NCI-H1105 treated with DMSO at 0.1 percent for 48 hours (cell line): ENCODE measurements at places on chromosomes 6 and 20.

DNA sequence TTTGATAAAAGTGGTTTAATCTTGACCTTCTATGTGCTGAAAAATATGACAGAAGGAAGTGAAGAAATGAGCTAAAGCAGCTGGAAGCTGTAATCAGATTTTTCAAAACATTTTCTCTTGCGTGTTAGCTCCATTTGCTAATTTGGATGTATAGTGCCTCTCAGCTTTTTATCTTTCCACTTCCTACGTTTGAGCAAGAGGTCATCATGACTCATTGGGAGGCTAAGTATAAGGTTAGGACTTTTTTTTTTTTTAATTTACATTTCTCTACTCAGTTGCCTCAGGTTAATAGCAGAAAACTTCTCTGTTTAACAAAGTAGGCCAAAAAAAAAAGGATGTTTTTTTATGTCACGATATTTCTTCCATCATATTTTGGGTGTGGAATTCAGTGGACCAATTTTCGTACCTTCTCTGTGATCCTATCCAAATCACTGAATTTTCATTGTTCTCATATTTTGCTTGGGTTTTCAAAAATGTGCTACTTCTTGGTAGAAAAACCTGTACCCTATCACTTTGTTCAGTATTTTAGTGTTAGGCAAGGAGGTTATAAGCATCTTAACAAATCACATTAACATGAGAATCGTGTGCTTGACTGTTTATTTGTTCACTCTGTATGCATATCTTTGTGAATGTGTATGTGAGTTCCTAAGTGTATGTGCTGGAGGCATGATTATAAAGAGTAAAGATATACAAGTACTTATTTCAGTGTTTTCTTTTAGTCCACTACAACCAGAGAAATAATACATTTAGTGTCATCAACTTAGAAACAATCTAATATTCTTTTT lies 1028.3 kb upstream of the EYS start:
- DNase-seq: no peak

DNA sequence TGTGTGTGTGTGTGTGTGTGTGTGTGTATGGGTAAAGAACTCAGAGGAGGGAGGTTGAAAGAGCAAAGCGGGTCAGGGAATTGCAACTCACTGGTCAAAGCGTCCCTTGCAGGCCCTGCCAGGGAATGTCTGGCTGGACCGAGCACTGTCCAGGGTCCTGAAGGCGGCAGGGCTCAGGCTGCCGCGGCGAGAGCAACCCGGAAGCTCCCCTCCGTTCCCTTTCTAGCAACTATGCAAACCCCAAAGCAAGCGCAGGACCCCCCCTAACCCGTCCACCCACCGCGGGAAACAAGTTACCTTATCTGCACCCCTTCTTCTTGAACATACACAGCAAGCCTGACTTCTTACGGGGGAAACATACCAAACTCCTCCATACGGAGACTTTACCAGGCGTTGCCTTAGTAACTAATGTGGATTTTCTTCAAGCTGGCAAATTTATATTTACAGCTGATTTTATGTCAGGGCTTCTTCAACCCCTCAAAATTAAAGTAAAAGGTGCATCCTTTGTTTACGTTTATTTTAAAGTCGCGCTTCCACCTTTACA lies 538 bp upstream of the GRM1 start:
- no peak for DNase-seq

DNA sequence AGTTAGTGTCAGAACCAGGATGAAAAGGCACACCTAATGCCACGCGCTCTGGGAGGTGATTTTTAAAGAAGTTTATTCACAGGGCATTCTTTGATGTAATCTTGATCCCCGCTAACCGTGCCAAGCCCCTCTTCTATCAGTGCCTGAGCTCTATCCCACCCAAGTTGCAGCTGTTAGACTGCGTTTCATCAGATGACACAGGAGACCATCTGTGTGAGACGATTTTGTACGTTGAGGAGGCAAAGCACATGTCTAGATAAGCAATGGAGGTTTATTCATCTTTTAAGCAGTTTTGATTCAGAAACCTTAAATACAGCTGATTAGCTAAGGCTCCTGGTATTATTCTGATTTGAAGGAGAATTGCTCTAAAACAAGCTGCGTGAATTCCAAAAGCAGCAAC lies 18.6 kb downstream of the RNASET2 start:
- DNase-seq: no peak

DNA sequence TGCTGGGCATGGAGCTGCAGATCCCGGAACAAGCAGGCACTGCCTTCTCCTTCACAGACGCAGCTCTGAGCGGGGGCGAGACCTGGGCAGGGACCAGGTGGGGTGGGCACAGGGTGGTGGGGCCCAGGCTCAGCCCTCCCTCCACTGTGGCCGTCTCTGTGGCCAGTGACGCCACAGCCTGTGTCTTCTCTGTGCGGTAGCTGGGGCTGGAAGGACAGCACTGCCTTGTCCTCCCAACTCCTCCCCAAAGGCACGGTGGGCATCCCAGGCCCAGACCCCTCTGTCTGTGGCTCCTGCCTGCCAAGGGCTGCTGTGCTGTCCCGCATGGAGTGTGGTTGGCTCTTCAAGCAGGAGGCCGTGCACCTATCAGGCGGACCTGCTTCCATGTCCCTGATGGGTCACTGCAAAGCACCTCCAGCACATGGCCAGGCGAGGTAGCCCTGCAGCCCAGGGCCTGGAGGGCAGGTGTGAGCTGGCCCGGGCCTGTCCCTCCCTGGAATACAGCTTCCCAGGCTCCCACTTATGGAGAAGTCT lies 14.8 kb upstream of the TNFRSF6B start:
- no peak for DNase-seq

- DNase-seq: no peak
Measured at GRCh38 chr6:134117409-134117808, 65.0 kb upstream of the SLC2A12 start.

GRCh38 chr20:19992996-19993908 lies 23.9 kb upstream of the NAA20 start:
- DNase-seq: no peak

DNA sequence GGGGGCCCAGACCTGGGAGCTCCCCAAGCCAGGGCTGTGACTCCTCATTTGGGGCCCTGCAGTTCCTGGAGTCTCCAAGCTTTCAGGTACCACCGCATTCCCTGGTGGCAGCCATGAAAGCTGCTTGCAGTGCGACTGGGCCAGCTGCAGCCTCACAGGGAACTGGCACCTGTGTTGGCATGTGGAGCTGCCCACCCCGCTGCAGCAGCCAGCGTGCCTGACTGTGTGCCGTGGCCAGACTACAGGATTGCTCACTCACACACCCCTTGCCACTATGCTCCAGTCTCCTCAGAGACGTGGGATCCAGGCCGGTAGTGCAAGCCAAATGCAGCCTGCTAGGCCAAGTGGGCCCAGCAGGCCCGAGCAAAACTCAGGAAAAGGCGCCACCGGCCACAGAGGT lies 450.7 kb downstream of the COL12A1 start:
- DNase-seq: no peak

DNA sequence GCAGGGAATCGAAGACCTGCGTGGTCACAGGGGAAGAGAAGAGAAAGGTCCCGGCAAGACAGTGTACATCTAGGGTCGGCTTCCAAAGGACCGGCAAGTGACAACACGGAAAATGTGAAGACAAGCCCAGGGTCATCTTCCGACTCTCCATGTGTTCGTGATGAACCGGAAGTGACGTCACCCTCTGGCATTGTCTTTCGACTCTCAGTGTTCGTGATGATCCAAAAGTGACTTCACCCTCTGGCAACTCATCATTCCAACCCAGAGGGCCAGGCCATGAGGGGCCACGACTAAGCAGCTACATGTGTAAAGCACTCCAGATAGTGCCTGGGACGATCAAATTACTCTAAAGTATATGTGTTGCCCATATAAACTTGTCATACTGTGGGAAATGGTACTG lies 290.8 kb downstream of the THBS2 start:
- no peak for DNase-seq

GRCh38 chr6:89680150-89680549 lies 41.6 kb upstream of the LYRM2 start:
- peak; percentile 39 for DNase-seq

GRCh38 chr6:7475081-7475480 lies 66.4 kb upstream of the DSP start:
- no peak for DNase-seq

GRCh38 chr6:7727946-7728854 lies 2.3 kb downstream of the BMP6 start:
- DNase-seq: peak; percentile 63

DNA sequence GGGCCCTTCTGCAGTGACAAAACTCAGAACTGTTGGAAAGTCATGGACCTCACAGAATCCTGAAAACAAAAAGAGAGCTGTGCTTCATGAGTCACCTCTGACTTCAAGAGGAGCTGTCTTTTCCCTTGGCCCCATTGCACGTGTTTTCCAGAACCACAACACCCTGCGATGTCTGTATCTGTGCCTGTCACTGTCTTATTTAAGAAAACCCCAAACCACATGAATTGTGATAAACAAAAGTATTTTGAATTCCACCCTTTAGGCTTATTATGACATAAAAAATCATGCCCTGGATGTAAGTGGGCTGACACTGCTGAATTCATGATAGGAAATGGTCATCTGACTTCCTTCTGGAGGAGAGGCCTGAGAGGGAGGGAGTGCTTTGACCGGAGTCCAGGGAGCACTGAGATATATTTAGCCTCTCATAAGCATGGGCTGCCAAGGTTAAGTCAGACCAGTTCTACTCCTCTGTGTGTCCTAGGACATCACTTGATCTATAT lies 96.4 kb upstream of the DUSP22 start:
- no peak for DNase-seq

DNA sequence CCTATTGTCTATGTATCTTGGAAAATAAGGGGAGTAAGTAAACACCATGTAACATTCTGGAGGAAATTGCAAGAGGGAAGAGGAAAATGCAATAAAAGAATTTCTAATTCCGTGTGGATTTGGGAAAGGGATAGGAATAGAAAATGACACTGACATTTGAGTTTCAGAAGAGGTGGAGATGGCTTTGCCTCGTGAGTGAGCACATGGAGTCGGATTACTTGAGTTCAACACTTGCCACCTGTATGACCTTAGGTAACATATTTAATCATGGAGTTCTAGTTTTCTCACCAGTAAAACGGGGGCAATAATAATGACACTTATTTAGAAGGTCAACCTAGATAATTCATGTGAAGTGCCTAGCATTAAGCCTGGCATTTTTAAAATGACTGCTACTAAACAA lies 10.8 kb upstream of the PBOV1 start:
- no peak for DNase-seq

GRCh38 chr6:33206027-33206863 lies 1.8 kb downstream of the HSD17B8 start:
- no peak for DNase-seq

DNA sequence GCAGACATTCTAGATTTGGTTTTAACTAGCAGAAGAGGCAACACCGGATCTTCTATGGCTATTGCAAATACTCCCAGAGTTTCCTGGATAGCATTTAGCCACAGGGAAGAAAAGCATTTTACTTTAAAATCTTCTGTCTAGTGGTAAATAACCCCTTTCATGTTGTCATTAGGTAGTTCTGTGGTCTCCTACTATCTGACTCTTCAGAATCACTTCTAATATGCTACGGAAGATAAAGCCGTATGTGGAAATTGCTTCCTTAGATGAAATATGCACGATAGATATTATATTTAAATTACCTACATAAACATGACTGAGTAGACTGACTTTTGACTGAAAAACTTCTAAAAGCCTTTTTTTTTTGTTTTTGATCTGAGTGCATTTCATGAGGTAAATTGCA lies 759 bp downstream of the CRISP3 start:
- no peak for DNase-seq

- DNase-seq: no peak
Measured at GRCh38 chr20:44154521-44155001, 32.4 kb downstream of the JPH2 start.

- peak; percentile 13 for DNase-seq
Measured at GRCh38 chr20:37394543-37395409, 48.8 kb downstream of the SRC start.

DNA sequence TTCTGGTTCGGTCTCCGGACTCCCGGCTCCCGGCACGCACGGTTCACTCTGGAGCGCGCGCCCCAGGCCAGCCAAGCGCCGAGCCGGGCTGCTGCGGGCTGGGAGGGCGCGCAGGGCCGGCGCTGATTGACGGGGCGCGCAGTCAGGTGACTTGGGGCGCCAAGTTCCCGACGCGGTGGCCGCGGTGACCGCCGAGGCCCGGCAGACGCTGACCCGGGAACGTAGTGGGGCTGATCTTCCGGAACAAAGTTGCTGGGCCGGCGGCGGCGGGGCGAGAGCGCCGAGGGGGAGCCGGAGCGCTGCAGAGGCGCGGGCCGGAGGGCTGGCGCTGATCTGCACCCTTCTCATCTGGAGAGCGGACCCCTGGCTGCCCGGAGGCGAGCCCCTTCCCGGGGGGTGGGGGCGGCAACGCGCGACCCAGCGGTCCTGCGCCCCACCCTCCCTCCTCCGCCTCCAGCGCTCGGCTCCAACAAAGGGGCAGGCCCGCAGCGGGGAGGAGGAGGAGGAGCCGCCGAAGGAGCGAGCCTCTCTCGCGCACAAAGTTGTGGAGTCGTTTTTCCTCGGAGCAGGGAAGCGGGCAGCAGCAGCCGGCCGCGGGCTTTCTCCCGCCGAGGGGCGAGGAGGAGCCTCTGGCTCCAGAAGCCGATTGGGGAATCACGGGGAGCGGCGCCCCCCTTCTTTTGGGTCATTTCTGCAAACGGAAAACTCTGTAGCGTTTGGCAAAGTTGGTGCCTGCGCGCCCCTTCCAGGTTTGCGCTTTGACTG lies at the start of gene UTRN:
TSS of gene UTRN (plus strand) at position 553 of the 765 bp plus-strand sequence. CDS start 6,494 bp downstream, outside the sequence.
- DNase-seq: peak; percentile 80

GRCh38 chr6:168025831-168026710 lies 28.6 kb downstream of the KIF25 start:
- no peak for DNase-seq

DNA sequence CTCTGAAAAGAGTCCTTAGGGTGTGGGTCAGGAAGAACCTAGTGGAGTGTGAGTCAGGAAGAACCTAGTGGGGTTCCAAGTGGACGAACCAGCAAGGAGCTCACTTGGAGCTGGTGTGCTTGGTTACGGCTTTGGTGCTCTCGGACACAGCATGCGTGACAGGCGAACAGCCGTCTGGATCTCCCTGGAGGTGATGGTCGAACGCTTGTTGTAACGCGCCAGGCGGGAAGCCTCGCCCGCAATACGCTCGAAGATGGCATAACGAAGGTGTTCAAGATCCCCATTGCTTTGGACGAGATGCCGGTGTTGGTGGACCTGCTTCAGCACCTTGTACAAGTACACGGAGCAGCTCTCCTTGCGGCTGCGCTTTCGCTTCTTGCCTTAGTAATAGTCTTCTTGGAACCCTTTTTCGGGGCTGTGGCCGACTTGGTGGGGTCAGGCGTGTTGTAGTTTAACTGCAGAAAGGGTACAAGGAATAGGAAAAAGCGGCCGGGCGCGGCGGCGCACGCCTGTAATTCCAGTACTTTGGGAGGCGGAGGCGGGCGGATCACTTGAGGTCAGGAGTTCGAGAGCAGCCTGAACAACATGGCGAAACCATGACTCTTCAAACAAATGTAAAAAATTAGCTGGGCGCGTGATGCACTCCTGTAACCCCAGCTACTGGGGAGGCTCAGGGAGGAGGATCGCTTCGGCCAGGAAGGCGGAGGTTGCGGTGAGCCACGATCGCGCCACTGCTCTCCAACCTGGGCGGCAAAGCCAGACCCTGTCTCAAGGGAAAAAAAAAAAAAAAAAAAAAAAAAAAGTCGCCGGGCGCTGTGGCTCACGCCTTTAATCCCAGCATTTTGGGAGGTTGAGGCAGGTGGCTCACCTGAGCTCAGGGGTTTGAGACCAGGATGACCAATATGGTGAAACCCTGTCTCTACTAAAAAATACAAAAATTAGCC lies 48.0 kb downstream of the OR2B2 start:
- DNase-seq: no peak

- no peak for DNase-seq
Measured at GRCh38 chr20:24405810-24406209, 63.6 kb upstream of the SYNDIG1 start.
